Heart right ventricle (tissue), 16 donors: ENCODE measurements at places on chromosomes 13 and 19.
A peak's percentile ranks its signal among the peaks of the same experiment; 100 is the strongest.

GRCh38 chr13:82963226-82964099 is 918.8 kb downstream of the SLITRK1 start:
- DNase-seq: no peak

DNA sequence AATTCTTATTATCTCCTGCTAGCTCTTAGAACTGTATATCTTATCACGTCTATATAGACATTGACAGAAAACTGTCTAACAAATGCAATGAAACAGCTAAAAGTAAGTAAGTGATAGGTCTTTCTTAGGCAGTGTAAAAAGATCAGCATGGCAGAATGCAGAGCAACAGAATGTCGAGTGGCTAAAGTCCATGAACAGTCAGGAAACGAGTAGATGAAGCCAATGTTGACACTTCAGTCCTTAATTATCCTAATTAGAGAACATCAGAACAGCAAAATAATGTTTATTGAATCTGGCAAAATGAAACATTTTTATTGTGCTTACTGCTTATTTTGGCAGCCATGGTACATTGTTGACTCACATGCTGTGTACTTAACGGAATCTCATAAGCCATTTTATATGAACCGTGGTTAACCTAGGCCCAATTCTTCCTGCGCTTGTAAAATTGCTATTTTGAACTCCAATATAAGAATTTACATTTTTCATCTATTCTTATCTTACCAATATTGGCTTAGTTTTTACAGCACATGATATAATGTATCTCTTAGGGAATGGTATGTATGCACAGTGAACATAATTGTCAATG is 748.1 kb downstream of the DACH1 start:
- no peak for DNase-seq

DNA sequence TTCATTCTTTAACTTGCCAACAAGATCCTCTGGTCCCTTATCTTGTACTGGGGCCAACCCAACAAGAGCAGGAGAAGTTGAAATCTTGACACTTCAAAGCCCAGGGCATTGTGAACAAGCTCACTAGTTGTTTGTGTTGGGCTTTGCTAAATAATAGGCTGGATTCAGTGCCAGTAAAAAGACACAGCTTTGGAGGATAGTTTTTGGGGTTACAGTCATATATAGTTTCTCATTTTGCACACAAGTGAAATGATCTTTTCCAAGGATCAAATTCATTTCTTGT is 30.3 kb upstream of the LRCH1 start:
- DNase-seq: no peak

- no peak for DNase-seq
Observed at GRCh38 chr13:41774605-41775218, 186.2 kb downstream of the VWA8 start.

- DNase-seq: peak; percentile 11
Observed at GRCh38 chr19:52786078-52786463, 520 bp downstream of the ZNF600 start.

DNA sequence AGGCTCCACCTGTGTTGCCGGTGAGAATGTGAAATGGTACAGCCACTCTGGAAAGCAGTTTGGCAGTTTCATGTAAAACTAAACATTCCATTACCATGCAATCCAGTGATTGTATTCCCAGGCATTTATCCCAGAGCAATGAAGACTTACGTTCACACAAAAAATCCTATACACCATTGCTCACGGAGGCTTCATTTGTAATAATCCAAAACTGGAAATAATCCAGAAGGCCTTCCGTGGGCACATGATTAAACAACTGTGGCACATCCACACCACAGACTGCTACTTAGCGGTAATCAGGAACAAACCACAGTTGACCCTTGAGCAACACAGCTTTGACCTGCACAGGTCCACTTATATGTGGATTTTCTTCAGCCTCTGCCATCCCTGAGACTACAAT is 339.7 kb downstream of the MTUS2 start:
- DNase-seq: no peak

DNA sequence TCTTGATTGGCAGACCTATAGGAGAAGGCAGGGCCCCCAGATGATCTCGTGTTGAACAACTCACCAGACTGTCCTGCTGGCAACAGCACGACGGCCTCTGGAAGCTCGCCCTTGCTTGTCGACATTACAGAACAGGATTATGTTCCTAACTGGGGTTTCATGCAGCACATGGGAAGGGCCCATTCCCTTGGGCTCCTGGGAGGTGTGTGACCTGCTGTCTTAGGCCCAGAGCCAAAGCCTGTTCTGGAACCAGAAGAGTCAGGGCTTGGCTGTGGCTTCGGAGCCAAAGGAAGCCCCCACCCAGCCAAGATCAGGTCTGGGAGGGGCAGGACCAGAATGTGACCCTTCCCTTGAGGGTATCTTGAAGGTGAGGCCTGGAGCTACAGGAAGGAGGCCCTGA is 36.9 kb downstream of the RGCC start:
- peak; percentile 46 for DNase-seq

DNA sequence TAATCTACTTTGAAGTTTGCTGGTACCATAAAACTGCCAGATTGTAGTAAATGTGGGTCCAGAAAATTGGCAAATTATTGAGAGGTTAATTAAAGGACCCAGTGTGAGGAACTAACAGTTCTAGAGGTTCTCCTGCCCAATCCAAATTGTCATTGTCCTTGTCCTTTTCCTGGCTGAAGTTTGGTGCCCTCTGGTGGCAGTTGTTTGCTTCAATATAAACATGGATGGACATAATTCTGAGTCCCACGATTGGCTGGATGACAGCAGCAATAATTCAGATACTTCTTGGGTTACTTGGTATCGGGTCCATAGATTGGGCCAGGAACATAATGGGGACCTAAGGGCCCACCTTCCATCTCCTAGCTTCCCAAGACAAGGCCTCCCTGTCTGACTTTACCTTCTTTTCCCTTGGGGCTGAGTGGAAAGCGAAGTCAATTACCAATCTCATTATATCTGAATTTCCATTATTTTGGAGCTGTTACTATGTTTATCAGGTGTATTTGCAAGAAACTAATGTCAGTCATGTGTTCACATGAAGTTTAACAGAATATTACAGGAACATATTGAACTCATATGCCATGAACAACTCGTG is 33.8 kb upstream of the GARRE1 start:
- no peak for DNase-seq

DNA sequence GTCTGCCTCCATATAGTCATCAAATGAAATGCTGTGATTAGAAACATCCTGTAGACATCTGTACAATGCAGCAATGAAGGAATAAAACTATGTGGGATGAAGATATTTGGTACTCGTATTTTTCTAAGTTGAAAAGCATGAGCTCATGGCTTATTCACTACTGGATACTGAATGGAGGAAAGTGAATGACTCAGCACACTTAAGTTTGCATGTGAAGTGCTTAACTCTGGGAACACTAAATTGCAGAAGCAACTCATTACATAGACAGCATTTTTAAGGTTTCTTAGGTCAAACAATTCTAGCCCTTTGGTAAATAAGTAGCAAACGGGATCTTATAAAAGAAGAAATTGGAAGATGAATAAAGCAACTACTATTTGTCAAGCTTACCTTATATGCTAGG is 429.0 kb upstream of the MIR17HG start:
- no peak for DNase-seq

GRCh38 chr19:29505097-29505824 is 20.5 kb upstream of the VSTM2B start:
- no peak for DNase-seq
